Neural progenitor cell (in vitro differentiated cells): ENCODE measurements at places on chromosomes 4 and X. TPM values are rescaled to one million over a fixed set of nuclear protein-coding genes. Genes with fewer than 3 reads are reported as not detected.

TLR10 gene
- not detected in 2 replicates for total RNA-seq

DNA sequence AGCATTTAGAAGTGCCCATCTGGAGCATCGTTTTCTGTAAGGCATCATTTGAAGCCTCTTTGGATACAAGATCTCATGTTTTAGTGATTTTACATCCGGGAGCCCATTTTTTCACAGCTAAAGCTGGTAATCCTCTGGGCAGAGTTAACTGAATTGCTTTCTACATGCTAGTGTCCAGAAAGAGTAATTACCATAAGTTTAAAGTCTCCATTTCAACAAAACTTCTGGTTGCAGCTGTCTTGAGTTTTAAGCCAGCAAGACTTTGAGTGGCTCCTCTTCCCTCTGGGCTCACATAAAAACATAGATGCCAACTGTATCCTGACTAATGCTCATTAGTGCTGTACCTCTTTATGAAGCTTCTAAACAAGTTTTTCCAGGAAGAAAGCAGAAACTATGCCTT lies 65.4 kb downstream of the GPRIN3 start:
- no peak for DNase-seq
- no peaks in the 10 kb centered on the region for H3K27me3 ChIP-seq
- H3K4me1 ChIP-seq = no peaks in the 10 kb centered on the region
- H3K36me3 ChIP-seq = no peaks in the 10 kb centered on the region
- no peak overlapping the region for H3K4me3 ChIP-seq

DNA sequence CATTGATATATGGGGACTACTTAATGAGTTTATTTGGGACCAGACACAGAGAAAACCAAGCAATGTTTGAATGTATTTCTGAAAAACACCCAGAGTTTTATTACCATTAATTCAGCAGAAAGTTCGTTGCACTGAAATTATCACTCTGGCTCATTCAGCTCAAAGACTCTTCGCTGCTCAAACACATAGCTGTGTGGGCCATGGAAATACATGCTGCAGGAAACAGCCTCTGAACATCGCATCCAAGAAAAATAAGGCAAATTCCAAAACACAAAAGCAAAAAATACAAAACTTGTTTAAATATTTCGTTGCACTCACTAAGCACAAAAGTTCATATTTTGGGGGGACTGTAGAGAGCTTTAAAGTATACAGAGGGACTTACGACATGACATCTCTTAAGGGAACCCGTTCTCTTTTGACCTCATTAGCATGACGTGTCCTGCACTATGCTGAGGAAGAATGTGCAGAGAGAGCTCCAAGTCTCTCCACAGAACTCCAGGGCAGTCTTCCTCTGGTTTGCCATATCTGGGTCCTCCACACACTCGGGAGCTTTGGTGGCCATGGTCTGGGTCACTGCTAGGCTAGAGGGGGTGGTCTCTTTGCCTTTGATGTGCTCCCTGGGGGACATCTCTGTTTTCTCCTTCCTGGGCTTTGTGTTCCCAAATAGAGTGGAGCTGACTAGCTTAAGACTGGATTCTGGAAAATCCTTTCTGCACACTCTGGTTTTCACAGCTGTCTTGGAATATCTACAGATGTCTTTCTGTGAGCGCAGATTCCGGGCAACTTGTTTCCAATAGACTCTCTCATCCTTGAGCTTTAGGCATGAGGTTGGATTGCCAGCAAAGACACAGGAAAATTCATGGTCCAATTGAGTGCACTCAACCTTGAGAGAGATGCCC lies 2.8 kb downstream of the FGFBP1 start:
- H3K4me3 ChIP-seq = no peak overlapping the region
- no peak overlapping the region for H3K27ac ChIP-seq
- no peaks in the 10 kb centered on the region for H3K4me1 ChIP-seq
- no peaks in the 10 kb centered on the region for H3K27me3 ChIP-seq
- H3K36me3 ChIP-seq = no peaks in the 10 kb centered on the region

GRCh38 chrX:154600759-154601374 lies 15.9 kb downstream of the CTAG1A start:
- no peak for DNase-seq
- no peak overlapping the region for H3K27ac ChIP-seq
- H3K4me1 ChIP-seq = no peaks in the 10 kb centered on the region
- H3K4me3 ChIP-seq = no peak overlapping the region
- H3K36me3 ChIP-seq = no peaks in the 10 kb centered on the region

FAM9C gene
- not detected in 2 replicates for total RNA-seq

DNA sequence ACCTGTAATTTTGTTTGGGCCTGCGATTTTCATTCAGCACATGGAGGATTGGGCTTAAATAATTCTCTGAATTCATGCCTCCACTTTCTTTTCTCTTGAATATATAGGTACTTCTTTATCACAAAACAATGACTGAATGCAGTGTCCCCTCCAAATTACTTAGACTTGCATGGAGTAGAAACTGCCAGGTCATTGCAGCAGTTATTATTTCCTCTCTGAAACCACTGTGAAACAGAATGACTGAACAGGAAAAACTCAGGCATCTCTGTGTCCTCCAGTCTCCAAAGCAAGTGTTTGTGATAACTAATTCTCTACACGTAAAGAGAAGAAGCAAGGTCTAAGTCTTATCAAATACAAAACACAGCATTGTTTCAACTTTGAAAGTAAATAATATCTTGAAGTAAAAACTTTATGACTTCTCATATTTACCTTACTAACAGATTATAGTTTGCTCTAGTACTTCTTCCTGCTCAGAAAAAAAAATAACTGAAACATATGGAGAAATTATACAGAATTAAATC lies 144.5 kb upstream of the DIAPH2 start:
- H3K27ac ChIP-seq = no peak overlapping the region
- no peak overlapping the region for H3K4me3 ChIP-seq
- H3K36me3 ChIP-seq = no peaks in the 10 kb centered on the region

- H3K4me3 ChIP-seq = no peak overlapping the region
- H3K27me3 ChIP-seq = no peaks in the 10 kb centered on the region
- H3K4me1 ChIP-seq = peaks cover 3% of the 10 kb centered on the region
- DNase-seq = peak; percentile 41
- H3K36me3 ChIP-seq = no peaks in the 10 kb centered on the region
Measured at GRCh38 chr4:122003335-122003734, 51.5 kb upstream of the TRPC3 start.

GRCh38 chrX:107355533-107355932 lies 93.9 kb upstream of the FRMPD3 start:
- H3K27me3 ChIP-seq = peaks cover 54% of the 10 kb centered on the region
- no peaks in the 10 kb centered on the region for H3K36me3 ChIP-seq
- DNase-seq = peak; percentile 75
- no peak overlapping the region for H3K27ac ChIP-seq

- H3K27me3 ChIP-seq = no peaks in the 10 kb centered on the region
- H3K27ac ChIP-seq = no peak overlapping the region
- H3K4me1 ChIP-seq = peaks cover 3% of the 10 kb centered on the region
- DNase-seq = no peak
- H3K36me3 ChIP-seq = peaks cover 9% of the 10 kb centered on the region
Measured at GRCh38 chr4:169582203-169582602, 30.2 kb downstream of the NEK1 start.

- H3K4me1 ChIP-seq = no peaks in the 10 kb centered on the region
- H3K4me3 ChIP-seq = no peak overlapping the region
- H3K36me3 ChIP-seq = no peaks in the 10 kb centered on the region
Measured at GRCh38 chrX:19334945-19335626, 8.6 kb upstream of the PDHA1 start.

SMPX gene
- not detected in 2 replicates for total RNA-seq

MAGEA11 gene
- not detected in 2 replicates for total RNA-seq

GRCh38 chrX:28638775-28639174 lies 51.5 kb downstream of the IL1RAPL1 start:
- no peak for DNase-seq
- H3K27me3 ChIP-seq = no peaks in the 10 kb centered on the region
- H3K27ac ChIP-seq = no peak overlapping the region
- peaks cover 5% of the 10 kb centered on the region for H3K4me1 ChIP-seq

DNA sequence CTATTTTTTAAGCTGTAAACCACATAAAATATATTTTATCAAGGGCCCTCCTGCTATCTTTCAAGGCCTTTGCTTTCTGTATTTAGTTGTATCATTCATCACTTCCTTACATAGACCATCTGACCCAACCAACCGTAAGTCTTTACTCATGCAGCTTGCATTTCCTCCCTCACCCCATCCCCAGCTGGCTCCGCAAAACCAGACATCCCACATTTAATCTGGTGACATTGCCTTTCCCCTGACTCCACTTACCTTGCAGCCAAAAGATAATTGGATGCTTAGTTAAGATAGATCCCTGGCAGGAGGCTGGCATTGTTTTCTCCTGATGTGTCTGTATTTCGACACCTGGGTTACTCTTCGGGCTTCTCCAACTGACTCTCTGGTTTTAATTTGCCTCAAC lies 183.7 kb upstream of the LDB2 start:
- no peaks in the 10 kb centered on the region for H3K4me1 ChIP-seq
- no peak overlapping the region for H3K4me3 ChIP-seq
- no peak for DNase-seq
- no peak overlapping the region for H3K27ac ChIP-seq

GLOD5 gene
- total RNA-seq = not detected in 2 replicates

DNA sequence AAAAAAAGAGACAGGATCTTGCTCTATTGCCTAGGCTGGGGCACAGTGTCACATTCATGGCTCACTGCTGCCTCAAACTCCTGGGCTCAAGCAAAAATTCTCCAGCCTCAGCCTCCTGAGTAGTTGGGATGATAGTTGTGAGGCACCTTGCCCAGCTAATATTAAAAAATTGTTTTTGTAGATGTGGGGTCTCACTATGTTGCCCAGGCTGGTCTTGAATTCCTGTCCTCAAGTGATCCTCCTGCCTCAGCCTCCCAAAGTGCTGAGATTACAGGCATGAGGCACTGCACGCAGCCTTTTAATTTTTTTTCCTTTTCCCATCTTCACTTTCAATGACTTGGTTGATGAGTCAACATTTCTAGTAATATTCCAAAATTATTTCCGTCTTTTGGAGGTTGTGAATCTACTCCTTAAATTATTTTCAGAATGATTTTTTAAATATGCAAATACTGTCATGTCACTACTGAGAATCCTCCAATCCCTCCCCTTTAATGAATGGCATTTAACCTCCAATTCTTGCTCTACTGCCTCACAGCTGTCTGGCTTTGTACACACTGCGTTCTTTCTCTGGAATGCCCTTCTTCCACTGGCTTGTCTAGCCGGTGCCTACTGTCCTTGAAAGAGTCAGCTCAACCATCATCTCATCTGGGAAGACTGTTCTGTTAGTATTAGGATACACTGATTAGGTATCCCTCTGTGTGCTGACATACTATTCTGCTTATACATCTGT lies 27.5 kb upstream of the DCTD start:
- DNase-seq = no peak
- no peaks in the 10 kb centered on the region for H3K4me1 ChIP-seq
- H3K27me3 ChIP-seq = peaks cover 5% of the 10 kb centered on the region
- H3K36me3 ChIP-seq = no peaks in the 10 kb centered on the region
- no peak overlapping the region for H3K4me3 ChIP-seq
- H3K27ac ChIP-seq = no peak overlapping the region

KDR gene
- 2.4 and 2.7 TPM in 2 replicates for total RNA-seq

TTC29 gene
- 0.09 and 0.15 TPM in 2 replicates for total RNA-seq

GRCh38 chr4:153243468-153243867 lies 39.2 kb downstream of the TRIM2 start:
- H3K36me3 ChIP-seq = no peaks in the 10 kb centered on the region
- DNase-seq = no peak
- no peak overlapping the region for H3K27ac ChIP-seq
- H3K4me3 ChIP-seq = no peak overlapping the region
- peaks cover 6% of the 10 kb centered on the region for H3K4me1 ChIP-seq

SLC10A4 gene
- 0.24 and 0.28 TPM in 2 replicates for total RNA-seq

RBM47 gene
- total RNA-seq = 2.9 and 6.1 TPM in 2 replicates

UCHL1 gene
- total RNA-seq = 535 and 638 TPM in 2 replicates

- no peak for DNase-seq
- no peak overlapping the region for H3K4me3 ChIP-seq
- H3K4me1 ChIP-seq = no peaks in the 10 kb centered on the region
- peaks cover 65% of the 10 kb centered on the region for H3K27me3 ChIP-seq
Measured at GRCh38 chrX:154749856-154750255, 1.0 kb downstream of the GAB3 start.

PCDH19 gene
- total RNA-seq = 3.4 TPM in 2 replicates

GRCh38 chr4:11467931-11468330 lies 39.2 kb upstream of the HS3ST1 start:
- no peak overlapping the region for H3K27ac ChIP-seq
- H3K4me1 ChIP-seq = no peaks in the 10 kb centered on the region
- H3K27me3 ChIP-seq = no peaks in the 10 kb centered on the region
- no peaks in the 10 kb centered on the region for H3K36me3 ChIP-seq
- no peak overlapping the region for H3K4me3 ChIP-seq
- no peak for DNase-seq

DNA sequence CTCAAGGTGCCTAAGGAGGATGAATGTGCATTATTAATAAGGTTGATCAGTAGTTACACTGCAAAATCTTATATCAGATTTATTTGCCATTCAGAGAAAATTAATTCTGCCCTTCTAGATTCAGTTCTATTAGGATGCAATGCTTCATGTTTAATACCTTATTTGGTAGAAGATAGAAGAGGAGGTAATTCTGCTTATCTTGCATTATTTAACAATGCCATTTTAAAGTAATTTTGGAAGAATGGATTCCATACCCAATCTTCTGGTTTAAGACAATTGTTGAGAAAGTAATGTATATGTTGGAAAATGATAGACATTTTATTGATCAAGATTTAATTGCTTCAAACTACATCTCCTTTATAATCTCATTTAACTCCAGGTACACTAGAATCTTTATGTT lies 360.9 kb downstream of the ADGRL3 start:
- peaks cover 19% of the 10 kb centered on the region for H3K4me1 ChIP-seq
- no peaks in the 10 kb centered on the region for H3K27me3 ChIP-seq
- no peaks in the 10 kb centered on the region for H3K36me3 ChIP-seq
- H3K27ac ChIP-seq = no peak overlapping the region

DNA sequence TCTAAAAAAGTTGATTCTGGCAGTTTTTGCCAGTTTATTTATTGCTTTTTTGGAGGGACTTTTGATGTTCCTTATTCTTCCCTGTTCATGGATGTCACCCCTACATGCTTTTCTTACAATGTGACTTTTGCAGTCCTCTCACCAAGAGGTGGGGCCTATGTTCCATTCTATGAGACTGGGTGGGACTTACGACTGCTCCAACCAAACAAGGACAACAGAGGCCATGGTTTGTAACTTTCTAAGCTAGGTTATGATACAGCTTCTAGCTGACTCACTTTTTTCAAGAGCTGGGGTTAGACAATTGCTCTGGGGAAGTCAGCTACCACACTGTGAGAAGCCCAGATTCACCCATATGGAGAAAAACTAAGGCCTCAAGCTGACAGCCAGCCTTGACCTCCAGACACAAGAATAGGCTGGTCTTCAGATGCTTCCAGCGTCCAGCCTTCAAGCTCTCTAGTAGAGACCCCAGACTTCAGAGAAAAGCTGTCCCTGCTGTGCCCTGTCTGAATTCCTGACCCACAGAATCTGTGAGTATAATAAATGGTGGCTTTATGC lies 39.5 kb downstream of the ENOPH1 start:
- H3K27ac ChIP-seq = no peak overlapping the region
- H3K36me3 ChIP-seq = no peaks in the 10 kb centered on the region
- H3K4me1 ChIP-seq = no peaks in the 10 kb centered on the region

ADGRL3 gene
- total RNA-seq = 70.0 and 93.6 TPM in 2 replicates

GRCh38 chr4:117162976-117163375 lies 77.6 kb upstream of the TRAM1L1 start:
- no peaks in the 10 kb centered on the region for H3K36me3 ChIP-seq
- DNase-seq = no peak
- H3K27ac ChIP-seq = no peak overlapping the region
- no peaks in the 10 kb centered on the region for H3K27me3 ChIP-seq
- H3K4me3 ChIP-seq = no peak overlapping the region

SPANXB1 gene
- total RNA-seq = not detected in 2 replicates

GRCh38 chrX:12747433-12747832 lies 43.8 kb upstream of the PRPS2 start:
- H3K27me3 ChIP-seq = no peaks in the 10 kb centered on the region
- no peaks in the 10 kb centered on the region for H3K4me1 ChIP-seq
- H3K4me3 ChIP-seq = no peak overlapping the region
- H3K36me3 ChIP-seq = no peaks in the 10 kb centered on the region
- no peak for DNase-seq

PDLIM3 gene
- 1.4 and 5.2 TPM in 2 replicates for total RNA-seq
